ENCODE measurements at places on chromosomes 1 and 21.

DNA sequence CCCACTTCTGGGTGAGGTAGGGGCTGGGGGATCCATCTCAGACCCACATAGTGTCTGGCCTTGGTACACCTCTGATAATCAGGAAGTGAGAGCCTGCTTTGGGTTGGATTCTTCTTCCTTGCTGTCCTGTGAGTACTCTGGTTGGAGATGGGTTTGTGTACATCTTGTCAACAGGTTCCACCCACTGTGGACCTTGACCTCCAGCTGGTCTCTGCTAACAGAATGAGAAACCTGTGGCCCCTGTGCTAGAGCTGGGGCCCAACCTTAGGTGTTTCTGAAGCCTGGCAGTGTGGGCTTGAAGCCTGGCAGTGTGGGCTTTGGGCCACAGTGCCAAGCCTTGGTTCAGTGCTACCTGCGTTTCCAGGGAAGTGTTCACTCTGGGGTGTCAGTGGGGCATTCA is 2.6 kb downstream of the ZBTB48 start:
- DNase-seq = peak; percentile 68

- DNase-seq = no peak
Observed at GRCh38 chr1:212040629-212041412, 5.3 kb downstream of the DTL start.

GRCh38 chr1:221117548-221117951 is 238.3 kb downstream of the HLX start:
- DNase-seq = no peak

GRCh38 chr1:67861856-67862516 is 28.7 kb upstream of the GNG12 start:
- DNase-seq = peak; percentile 26

- DNase-seq = peak; percentile 72
Observed at GRCh38 chr1:68116643-68117235, 66.3 kb upstream of the DIRAS3 start.

DNA sequence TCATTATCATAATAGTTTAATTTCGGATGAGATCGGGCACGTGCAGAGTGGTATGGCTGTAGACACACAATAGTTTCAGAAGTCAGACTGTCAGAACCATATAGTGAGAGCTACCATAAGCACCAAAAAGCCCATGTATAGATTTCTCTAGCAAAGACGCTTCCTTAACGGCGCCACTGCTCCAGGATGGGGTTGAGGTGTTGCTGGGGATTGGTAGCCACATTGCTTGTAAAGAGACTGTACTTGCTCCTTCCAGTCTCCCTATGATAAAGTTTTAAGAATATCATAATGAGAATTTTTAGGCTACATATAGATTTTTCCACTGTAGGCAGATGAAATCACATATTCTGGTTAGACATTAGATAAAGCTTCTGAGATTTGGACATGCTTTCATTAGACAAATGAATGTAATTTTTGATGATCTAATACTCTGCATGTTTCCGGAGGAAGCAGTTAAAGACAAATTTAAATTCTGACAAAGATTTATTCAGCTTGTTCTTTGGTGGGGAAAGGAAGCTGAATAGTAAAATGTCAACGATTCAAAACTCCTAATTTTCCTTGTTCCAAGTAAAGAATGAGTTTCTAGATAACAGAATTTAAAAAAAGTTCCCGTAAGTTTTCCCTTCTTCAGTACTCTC is 77.7 kb downstream of the MAP3K7CL start:
- DNase-seq = no peak

DNA sequence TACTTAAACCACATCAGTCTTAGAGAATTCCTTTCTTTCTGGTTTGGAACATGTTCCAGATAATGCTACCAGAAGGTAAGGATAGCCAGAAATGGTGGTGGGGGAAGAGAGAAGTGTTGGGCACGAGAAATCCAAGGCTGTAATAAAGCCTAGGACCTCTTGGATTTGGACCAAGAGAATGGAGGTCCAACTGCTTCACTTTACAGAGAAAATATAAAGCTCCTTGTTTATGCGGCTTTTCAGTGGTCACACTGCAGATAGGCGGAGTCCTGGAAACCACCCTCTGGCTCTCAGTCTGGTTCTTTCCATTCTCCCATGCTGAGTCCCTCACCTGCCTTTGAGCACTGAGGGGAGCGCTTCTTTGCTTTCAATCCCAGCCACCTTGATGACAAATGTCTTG is 87.8 kb downstream of the ADCY10 start:
- DNase-seq = no peak

- DNase-seq = peak; percentile 17
Observed at GRCh38 chr1:180920702-180921101, 8.0 kb downstream of the KIAA1614 start.

- no peak for DNase-seq
Observed at GRCh38 chr21:26550326-26550725, 22.8 kb downstream of the CYYR1 start.

DNA sequence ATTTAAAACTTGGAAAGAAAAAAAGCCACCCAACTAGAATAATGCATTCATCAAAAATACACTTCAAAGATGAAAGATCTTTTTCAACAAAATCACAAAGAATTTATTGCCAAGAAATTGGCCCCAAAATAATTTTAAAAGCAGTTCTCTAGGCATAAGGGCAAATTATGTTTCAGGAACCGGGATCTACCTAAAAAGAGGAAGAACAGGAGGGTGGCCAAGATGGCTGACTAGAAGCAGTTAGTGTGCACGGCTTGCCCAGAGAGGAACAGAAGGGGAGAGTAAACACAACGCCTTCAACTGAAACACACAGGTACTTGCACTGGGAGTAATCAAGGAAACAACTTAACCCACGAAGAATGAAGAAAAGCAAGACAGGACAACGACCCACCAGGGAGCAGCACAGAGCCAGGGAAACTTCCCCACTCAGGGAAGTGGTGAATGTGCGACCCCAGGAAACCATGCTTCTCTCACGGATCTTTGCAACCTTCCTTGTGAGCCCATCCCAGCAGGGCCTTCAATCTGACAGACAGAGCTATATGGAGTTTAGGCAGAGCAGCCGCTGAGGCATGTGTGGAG is 46.1 kb downstream of the ACKR1 start:
- peak; percentile 10 for DNase-seq

DNA sequence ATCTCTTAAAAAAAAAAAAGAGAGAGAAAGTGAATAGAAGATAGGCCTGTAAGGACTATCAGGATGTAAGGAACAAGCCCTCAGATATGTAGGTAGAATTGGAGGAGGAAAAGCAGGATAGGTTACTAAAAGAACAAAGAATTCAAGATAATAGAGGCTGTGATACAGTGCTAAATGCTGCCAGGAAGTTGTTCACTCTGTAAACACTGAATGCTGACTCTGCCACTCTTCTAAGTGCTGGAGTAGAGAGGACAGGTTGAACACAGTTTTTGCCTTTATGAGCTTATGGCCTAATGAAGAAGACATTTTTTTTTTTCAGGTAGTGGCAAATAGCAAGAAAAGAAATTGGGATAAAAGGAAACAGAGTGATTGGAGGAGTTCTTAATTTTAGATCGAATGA is 90.6 kb upstream of the ZNF678 start:
- DNase-seq = no peak

DNA sequence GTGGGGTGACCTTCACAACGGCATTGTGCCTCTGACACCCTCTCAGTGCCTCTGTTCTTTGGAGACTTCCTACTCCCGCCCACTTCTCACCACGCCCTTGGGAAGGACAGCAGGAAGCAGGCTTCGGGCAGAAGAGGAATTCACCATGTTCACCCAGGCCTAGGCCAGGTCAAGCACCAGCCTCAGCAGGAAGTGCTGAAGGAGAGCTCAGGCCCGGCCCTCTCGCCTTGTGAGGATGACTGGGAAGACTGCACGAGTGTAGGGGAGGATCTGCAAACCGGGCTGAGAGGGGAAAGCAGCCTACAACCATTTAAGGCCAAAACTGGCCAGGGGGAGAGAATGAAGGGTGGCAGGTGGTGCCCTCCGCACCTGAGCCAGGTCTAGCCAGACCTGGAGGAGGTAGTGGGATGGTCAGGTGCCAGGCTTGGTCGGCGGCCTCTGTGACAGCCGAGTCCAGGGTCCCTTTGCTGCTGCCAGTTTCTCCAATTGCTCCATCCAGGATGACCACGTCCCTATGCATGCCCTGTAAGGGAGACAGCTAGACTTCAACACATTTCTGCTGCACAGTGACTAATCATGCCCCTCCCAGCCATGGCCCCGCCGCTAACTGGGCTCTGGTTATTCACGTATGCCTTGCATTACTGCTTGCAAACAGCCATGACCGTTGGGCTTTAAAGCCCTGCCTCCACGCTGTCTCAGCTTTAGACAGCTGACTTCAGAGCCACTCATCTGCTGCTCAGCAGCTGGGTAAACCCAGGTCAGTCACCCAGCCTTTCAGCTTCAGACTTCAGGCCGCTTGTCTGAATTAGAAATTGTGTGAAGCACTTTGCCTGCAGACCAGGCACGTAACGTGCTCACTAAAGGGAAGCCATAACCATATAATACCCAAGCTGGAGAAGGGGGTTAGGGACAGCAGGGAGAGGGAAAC is 8.9 kb downstream of the MRTO4 start:
- peak; percentile 12 for DNase-seq

DNA sequence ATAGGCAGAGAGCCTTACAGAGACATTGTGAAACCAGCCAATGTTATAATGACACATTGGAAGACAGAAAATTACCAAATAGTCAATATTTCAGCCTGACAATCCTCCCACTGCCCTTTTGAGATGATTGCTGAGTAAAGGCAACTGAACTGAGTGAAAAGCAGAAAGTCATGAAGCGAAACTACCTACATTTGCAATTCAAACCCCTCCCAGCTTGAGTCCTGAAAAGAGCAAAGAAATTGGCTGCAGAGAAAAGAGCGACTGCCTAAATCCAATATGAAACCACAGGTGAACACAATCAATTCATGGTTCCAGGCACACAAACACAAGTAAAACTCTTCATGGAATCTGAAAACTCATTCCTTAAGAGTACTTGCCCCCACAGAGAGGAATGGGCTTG is 143.4 kb upstream of the CHRM3 start:
- no peak for DNase-seq

GRCh38 chr21:23162198-23162946 is 2164.2 kb downstream of the NCAM2 start:
- no peak for DNase-seq

DNA sequence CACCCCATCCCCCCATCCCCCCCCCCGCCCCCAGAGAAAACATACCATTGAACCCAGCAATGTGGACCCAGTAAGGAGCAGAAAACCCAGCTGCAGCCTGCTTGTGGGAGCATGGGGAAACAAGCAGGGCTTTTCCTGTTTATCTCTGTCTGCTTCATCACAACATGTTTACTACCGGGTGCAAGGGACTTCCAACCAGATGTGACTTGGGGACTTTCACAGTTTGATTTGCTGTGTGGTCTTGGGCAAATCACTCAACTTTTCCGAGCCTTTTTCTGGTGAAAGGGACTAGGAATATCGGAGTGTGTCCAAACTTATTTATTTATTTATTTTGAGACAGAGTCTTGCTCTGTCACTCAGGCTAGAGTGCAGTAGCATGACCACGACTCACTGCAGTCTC is 3.2 kb downstream of the TMCC2 start:
- peak; percentile 36 for DNase-seq

- no peak for DNase-seq
Observed at GRCh38 chr1:40133839-40134238, 27.3 kb upstream of the RLF start.

DNA sequence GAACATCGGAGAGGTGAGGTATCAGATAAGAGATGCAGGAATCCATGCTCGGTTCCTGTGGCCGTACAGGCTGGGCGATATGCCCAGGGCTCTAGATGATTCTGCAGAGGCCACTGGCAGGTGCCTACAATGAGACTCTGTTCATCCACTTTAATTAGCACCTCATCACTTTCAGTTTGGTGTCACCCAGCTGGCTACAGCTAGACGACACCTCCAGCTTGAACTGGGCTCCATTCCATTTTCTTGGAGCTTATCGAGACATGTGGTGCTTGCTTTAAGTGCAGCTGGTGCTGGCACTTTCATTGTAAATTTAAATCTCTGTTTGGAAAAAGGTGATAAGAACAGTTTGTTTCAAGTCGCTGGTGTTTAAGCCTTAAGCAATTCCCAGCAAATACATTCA is 322.5 kb upstream of the ADGRL2 start:
- DNase-seq = no peak

DNA sequence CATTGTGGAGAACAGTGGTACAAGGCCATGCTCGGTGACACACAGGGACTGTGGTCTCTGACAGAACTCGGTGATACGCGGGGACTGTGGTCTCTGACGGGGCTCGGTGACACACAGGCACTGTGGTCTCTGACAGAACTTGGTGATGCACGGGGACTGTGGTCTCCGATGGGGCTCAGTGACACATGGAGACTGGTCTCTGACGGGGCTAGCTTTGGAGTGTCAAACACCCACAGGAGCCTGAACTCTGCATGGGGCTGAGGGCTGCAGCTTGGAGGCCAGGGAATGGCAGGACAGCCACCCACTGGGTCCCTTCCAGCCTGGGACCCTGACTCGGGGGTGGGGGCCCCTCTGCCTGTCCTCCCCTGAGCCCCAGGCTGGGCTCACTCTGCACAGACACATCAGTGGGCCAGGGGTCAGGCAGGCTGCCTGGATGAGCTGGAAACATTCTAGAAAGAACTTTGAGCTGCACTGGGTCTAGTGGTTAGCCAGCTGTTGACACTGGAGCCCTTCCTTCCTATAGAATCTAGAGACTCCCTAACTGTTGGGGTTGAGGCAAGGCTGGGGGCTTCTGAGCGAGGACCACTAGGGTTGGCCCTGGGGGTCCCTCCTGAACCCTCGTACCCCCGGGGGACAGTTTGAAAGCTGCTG is 49.8 kb downstream of the DISP3 start:
- no peak for DNase-seq

GRCh38 chr1:206809504-206810084 is 37.3 kb upstream of the IL10 start:
- peak; percentile 51 for DNase-seq

- no peak for DNase-seq
Observed at GRCh38 chr1:165974598-165975131, 147.3 kb downstream of the UCK2 start.

DNA sequence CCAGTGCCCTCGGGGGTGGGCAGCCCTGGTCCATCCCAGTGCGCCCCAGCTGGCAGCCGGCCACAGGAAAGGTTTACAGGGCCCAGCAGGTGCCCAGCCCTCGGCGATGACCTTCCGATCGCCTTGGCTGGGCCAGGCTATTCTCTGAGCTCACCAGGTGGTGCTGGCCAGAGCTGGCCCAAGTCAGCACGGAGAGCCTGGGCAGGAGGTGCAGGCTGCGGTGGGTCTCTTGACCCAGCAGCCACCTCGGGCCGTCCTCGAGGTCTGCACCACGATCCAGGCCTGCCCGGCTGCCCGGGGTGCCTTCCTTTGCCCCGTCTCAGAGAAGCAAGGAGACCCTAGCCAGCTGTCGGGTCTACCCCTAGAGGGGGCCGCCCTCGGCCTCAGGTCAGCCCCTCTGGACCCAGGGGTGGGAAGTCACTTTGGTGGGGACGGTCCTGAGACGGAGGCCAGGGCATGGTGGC is 370 bp downstream of the PERM1 start:
- no peak for DNase-seq

DNA sequence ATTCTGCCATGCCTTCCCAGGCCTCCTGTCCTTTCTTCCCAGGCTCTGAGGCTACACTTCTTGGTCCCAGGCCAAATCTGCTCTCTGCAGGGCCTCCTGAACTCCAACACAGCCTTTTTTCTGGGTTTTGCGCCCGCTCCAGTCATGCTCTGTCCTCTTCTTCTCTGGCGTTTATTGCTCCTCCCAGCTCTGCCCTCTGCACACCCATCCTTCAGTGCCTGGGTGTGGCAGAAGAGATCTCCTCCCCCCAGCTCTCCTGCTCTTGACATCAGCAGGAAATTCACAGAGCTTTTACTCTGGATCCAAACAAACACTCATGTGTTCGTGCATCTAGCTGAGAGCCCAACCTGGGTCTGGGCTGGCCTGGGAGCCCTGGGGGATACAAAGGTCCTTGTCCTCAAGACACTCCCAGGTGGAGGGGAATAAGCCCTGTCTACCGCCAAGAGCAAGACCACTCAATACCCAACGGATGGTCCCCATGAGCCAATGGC is 22.9 kb upstream of the EPS8L3 start:
- DNase-seq = no peak
